ENCODE measurements at places on chromosomes 4 and X. TPM values are rescaled to one million over a fixed set of nuclear protein-coding genes. Genes with fewer than 3 reads are reported as not detected.

- peak overlapping the region; percentile 77 for H3K27ac ChIP-seq
- no peaks in the 10 kb centered on the region for H3K27me3 ChIP-seq
- no peaks in the 10 kb centered on the region for H3K4me1 ChIP-seq
- H3K4me3 ChIP-seq, result no peak overlapping the region
- DNase-seq, result no peak
- no peaks in the 10 kb centered on the region for H3K36me3 ChIP-seq
Measured at GRCh38 chrX:153494061-153494460, 719 bp upstream of the BGN start.

DNA sequence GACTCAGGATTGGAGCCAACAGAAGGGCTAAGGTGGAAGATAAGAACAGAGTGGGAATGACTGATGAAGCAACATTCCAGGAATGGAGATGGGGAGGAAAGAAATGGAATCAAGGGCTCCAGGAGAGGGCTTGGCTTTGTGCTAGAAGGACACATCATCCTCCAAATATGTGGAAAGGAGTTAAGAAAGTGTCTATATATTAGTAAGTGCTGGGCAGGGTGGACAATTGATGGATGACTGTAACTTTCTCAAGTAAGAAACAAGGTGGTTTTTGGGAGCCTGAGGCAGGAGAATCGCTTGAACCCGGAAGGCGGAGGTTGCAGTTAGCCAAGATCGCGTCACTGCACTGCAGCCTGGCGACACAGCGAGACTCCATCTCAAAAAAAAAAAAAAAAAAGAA, 71.6 kb upstream of the NFKB1 start:
- H3K27me3 ChIP-seq, result no peaks in the 10 kb centered on the region
- H3K4me1 ChIP-seq, result no peaks in the 10 kb centered on the region
- DNase-seq, result no peak
- no peaks in the 10 kb centered on the region for H3K36me3 ChIP-seq
- no peak overlapping the region for H3K4me3 ChIP-seq

DNA sequence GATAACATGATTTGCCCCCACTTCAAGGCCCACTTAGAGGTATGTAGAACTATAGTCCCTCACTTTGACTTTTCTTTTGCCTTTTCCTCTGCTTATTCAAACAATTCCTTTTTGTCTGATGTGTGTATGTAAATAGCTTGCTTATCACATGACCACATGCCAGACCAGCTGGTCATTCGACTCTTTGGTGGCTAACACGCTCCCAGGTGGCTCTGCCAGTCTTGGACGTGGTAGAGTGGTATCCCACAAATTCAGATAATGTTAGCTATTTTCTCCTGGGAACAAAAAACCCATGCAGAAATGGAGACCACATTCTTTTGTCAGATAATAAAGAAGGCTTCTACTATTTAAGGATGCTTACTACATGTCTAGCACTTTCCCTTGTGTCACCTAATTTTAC, 47.9 kb downstream of the ARHGAP24 start:
- no peak for DNase-seq
- no peaks in the 10 kb centered on the region for H3K36me3 ChIP-seq
- no peaks in the 10 kb centered on the region for H3K4me1 ChIP-seq
- no peak overlapping the region for H3K27ac ChIP-seq

DNA sequence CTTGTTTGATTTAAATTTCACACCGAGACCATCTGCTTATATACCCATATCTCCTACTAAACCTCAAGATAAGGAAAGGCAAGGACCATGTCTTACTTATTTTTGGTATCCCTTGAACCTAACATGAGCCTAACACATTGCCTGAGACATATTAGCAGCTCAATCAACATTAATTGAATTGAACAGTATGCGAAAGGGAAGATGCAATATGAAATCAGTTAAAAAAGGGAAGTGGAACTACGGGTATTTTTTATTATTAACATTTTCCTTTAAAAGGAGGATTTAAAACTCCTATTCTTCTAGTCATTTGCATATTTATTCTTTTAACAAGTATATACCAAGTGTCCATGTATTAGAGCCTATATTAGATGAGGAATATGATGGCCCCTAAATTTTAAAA, 197.0 kb downstream of the CAMK2D start:
- no peaks in the 10 kb centered on the region for H3K36me3 ChIP-seq
- no peak overlapping the region for H3K4me3 ChIP-seq
- no peak overlapping the region for H3K27ac ChIP-seq
- H3K4me1 ChIP-seq, result no peaks in the 10 kb centered on the region
- H3K27me3 ChIP-seq, result no peaks in the 10 kb centered on the region
- no peak for DNase-seq

DNA sequence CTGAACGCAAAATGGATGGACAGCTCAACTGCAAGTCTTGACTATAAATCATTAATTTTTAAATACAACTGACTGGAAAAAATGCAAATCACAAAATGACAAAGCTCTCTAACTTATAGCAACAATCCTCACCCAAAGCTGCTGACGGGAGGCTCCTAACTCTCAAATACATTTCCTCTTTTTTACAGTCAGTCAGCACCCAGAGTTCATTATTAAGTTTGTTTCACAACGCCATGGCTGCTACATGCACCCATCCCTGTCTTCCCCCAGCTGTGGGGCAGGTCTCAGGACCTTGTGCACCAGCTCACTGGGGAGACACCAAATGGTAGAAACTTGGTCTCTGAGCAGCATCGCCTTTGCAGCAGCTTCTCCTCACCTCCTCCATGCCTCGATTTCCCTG, 97.6 kb downstream of the SLC34A2 start:
- no peaks in the 10 kb centered on the region for H3K27me3 ChIP-seq
- DNase-seq, result no peak
- no peak overlapping the region for H3K27ac ChIP-seq
- H3K4me1 ChIP-seq, result no peaks in the 10 kb centered on the region
- H3K4me3 ChIP-seq, result no peak overlapping the region

DNA sequence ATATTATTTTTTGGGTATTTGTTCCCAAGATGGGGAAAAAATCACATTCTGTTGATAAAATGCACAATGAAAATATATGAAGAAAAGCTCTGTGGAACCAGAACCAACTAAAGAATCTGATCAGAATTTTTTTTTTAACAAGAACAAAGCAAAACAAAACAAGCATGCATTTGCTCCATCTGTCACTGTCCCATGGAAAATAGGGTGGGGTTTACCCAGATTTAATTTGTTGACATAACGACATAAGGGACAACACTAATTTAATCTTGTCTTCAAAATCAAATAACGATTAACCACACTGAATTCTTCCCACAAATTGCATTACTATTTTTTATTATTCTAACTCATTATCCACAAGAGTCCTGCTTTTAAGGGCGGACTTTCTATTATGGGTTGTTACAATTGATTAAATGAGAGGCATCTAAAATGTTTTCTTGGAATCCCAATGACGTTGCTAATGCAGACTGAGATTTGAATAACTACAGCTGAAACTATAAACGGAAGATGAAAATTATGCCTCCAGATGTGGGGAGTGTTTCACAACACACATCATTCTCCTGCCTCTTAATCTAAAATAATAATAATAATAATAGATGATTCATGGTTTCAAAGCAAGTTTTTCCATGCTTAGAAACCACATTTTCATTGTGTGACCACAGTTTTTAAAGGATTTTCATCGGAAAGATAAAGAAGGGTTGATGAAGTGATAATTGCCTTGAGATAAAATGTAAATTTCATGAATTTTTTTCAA, 307.0 kb upstream of the CPEB2 start:
- no peak overlapping the region for H3K27ac ChIP-seq
- H3K27me3 ChIP-seq, result no peaks in the 10 kb centered on the region
- no peaks in the 10 kb centered on the region for H3K36me3 ChIP-seq

MTNR1A gene
- not detected for total RNA-seq

ZFP92 gene
- total RNA-seq, result 1.8 TPM

DNA sequence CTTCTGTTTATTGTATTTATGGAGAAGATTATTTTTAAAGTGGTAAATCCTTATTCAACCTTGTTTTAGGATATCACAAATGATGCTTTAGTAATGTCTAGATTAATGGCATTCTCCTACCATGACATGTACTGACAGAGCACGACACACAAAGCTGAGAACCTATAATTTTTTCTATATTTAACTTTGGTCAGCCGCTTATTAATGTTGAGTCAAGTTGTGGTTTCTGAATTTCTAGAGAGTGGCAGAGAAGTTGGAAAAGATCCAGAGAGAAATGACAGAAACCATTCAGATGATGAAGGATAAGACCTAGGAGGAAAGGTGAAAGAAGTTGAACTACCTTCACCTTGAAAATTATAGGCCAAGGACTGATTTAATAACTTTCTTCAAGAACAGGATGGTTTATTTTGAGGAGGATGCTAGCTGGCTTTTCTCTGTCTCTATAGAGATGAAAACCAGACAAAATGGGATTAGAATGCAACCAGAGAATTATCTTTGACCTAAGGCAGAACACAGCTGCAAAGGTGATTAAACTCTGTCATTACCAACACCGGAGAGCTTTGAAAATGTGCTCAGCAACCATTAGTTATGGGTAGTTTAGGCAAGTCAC, 62.6 kb upstream of the TSPAN5 start:
- no peak overlapping the region for H3K4me3 ChIP-seq
- no peaks in the 10 kb centered on the region for H3K27me3 ChIP-seq
- H3K27ac ChIP-seq, result no peak overlapping the region
- no peak for DNase-seq
- H3K4me1 ChIP-seq, result no peaks in the 10 kb centered on the region
- H3K36me3 ChIP-seq, result no peaks in the 10 kb centered on the region

GRCh38 chr4:88880501-88881226, 176.3 kb downstream of the FAM13A start:
- no peak overlapping the region for H3K4me3 ChIP-seq
- no peak for DNase-seq
- H3K27ac ChIP-seq, result no peak overlapping the region
- H3K36me3 ChIP-seq, result no peaks in the 10 kb centered on the region

- H3K36me3 ChIP-seq, result peaks cover 16% of the 10 kb centered on the region
- no peaks in the 10 kb centered on the region for H3K4me1 ChIP-seq
- H3K27ac ChIP-seq, result peak overlapping the region; percentile 73
- peak; percentile 8 for DNase-seq
Measured at GRCh38 chr4:336099-336892, 1.3 kb upstream of the ZNF141 start.

DNA sequence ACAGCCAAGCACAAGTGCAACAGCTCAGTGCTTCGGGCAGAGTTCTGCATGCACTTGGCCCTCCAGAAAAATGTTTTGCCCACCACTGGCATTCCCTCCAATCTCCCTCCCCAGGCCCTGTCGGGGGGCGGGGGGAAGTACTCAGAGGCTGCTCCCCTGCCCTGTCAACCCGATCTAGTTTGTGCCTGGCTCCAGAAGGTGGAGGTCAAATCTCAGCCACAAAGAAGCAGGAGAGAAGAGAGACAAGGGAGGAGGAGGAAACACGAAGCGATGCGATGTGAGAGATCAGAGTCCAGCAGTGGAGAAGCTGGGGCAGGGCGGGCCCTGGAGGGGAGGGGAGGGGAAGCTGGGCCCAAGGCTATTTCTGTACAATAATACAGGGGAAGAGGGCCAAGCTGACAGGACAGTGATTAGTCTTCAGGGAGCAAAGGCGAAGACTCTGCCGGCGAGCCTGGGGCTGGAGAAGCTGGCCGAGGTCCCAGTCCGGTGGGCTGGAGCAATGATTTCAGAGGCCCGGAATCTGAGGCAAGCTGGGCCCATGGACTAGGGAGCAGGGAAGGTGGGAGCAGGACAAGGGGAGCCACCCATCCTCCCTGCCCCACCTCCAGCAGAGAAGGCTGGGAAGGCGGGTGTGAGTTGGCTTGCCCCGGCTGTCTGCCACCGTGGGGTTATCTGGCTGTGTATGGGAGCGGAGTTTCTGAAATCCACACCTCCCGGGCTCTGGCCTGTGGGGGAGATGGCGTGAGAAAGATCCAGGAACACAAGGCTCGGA, 167.1 kb downstream of the EFNB1 start:
- H3K27me3 ChIP-seq, result peaks cover 8% of the 10 kb centered on the region
- H3K4me1 ChIP-seq, result peaks cover 14% of the 10 kb centered on the region
- no peak overlapping the region for H3K27ac ChIP-seq
- no peaks in the 10 kb centered on the region for H3K36me3 ChIP-seq
- peak; percentile 14 for DNase-seq

- no peak overlapping the region for H3K4me3 ChIP-seq
- H3K4me1 ChIP-seq, result no peaks in the 10 kb centered on the region
- no peaks in the 10 kb centered on the region for H3K27me3 ChIP-seq
- no peaks in the 10 kb centered on the region for H3K36me3 ChIP-seq
- H3K27ac ChIP-seq, result no peak overlapping the region
- no peak for DNase-seq
Measured at GRCh38 chr4:122232633-122233032, 80.5 kb downstream of the BLTP1 start.

SPIN2A gene
- 1.5 TPM for total RNA-seq

DNA sequence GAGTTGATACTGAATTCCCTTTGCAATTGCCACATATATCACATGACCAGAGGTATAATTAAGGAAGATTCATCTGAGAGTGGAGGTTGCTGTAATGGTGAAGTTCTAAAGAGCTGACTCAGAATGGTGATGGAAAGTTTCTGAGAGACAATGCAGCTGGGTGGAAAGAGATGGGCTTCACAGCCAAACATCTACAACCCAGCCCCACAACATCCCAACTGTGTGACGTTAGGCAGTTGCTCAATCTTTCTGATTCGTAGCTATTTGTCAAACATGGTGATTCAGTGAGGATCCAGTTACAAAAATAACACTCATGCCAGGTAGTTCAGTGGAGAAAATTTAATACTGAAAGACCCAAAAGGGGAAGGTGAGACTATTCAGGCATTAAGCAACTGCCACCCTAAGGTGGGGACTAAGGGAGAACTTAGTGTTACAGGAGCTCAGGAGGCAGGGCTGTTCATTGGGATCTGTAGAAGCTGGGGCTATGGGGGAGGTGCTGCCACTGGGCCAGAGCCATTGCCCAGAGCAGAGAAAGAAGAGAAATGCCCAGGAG, 6.9 kb upstream of the AFF1 start:
- H3K36me3 ChIP-seq, result peaks cover 24% of the 10 kb centered on the region
- no peaks in the 10 kb centered on the region for H3K4me1 ChIP-seq
- DNase-seq, result no peak
- no peak overlapping the region for H3K27ac ChIP-seq

DNA sequence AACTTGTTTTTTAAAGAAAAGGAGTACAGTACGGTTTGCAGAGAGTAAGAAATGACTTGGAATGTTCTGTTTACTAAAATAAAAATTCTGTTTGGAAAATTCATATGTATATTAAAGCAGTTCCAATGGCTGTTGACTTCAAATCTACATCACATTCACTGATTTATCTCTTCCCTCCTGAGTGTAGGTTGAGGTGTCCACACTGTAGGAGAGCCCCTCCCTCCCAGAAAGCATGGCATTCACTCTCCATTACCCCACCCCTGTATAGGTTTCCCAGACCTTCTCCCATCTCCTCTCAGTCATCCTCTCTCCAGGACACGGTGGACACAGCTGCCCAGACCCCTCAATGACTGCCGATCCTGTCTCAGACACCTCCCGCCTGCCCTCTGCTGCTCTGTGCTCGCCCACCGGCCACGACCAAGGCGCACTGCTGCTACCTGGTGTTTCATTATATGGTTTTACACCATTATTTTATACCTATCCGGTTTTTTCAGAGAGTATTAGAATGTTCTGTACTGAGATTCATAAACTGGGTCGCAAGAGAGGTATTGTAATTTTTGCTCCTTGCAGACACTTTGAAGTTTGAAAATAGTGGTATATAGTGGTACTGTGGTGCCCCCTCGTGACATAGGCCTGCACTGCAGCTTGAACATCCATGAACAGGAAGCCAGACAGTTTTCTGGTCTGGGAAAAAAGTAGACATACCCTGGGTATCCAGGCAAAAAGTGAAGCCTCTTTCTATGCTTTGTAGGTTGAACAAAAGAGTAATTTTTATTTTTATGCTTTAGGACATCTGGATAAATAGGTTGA, 38.8 kb upstream of the BEX4 start:
- no peak overlapping the region for H3K27ac ChIP-seq
- no peaks in the 10 kb centered on the region for H3K27me3 ChIP-seq
- no peaks in the 10 kb centered on the region for H3K36me3 ChIP-seq
- DNase-seq, result peak; percentile 56

PCSK1N gene
- total RNA-seq, result 6.9 TPM

Measured in tibial nerve (tissue), 4 donors.